ENCODE measurements at places on chromosomes 3 and 15. TPM values are rescaled to one million over a fixed set of nuclear protein-coding genes. Genes with fewer than 3 reads are reported as not detected.

The SPTBN5 gene
- total RNA-seq = 0.57 TPM

The DAZL gene
- total RNA-seq = 0.19 TPM

The TBC1D5 gene
- total RNA-seq = 37.3 TPM

GRCh38 chr3:21585216-21585740 is 165.7 kb downstream of the ZNF385D start:
- no peak for DNase-seq
